RPMI7951 (cell line): ENCODE measurements at places on chromosomes 3 and 15. TPM values are rescaled to one million over a fixed set of nuclear protein-coding genes. Genes with fewer than 3 reads are reported as not detected.

- DNase-seq = peak; percentile 65
Measured at GRCh38 chr15:29452881-29453731, 183.5 kb upstream of the NSMCE3 start.

GRCh38 chr3:148945116-148945515 is 46.2 kb upstream of the GYG1 start:
- no peak for DNase-seq

- no peak for DNase-seq
Measured at GRCh38 chr3:124924741-124925140, 9.8 kb downstream of the MUC13 start.

Gene SLC27A2
- 0.39 TPM in 1 of 2 replicates, not detected in the other for total RNA-seq

Gene TRH
- not detected in 2 replicates for total RNA-seq
